ENCODE measurements at places on chromosomes 12 and 14.
A peak's percentile ranks its signal among the peaks of the same experiment; 100 is the strongest.

DNA sequence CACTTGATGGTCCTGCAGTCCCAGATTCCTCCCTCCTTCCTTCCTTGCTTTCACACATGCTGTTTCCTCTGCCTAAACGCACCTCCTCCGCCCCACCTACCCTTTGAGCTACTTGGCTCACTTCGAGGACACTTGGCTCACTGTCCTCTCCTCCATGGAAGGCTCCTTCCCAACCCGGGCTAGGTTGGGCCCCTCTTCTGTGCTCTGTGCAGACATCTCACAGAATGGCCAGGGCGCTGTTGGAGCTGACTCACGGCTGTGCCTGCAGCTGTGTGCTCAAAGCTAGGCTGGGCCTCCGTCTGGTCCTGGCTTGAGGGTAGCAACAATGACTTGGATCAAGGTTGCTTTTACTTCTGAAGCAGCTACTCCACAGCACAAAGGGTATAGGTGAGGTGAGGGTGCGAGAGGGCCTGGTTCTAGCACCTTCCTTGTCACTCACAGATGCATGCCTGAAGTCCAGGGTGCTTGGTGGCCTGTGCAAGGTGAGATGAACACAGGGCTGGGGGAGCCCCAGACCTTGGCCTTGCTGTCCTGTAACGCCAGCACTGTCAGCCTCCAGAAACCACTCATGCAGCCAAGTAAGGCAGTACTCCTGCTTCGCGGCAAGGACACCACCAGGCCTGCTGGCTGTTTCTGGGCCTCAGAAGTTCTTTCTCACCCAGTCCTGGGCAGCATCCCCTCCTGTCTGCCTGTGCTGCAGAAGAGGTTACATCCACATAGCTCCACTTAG lies 61.8 kb downstream of the GALNT16 start:
- DNase-seq, result no peak

DNA sequence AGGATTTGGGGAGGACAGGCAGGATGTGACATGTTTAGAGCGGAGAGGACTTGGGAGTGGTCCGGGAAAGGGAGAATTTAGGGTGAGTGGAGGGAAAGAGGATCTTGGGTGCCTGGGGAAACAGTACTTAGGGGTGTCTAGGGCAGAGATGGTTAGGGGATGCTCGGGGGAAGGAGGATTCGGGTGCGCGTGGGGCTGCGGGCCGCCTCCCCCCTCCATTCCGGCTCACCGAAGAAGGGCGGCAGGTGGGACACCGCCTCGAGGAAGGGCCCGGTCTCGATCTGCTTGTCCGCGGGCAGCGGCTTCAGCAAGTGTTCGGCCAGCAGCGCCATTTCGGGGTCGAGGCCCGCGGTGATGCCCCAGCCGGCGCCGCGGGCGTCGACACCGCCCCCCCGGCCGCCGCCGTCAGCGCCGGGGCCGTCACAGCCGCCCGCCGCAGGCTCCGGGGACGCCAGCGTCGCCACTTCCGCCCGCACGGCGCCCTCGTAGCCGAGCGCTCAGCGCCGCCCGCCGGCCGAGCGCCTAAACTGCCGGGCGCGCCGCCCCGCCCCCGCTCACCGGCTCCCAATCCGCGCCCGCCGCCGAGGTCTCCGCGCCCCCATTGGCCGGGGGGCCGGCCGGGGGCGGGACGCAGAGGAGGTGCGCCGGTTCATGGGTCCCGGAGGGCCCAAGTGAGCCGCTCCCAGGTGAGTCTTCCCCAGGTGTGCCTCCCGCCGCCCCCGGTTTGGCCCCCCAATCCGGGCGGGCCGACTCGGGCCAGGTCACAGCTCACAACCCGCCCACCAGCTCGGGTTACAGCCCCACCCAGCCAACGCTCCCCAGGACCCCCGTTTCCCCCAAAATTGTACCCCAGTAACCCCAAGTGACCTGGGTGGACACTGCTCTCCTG lies at the start of gene GLTP:
GLTP (minus strand) TSS at position 499 of the 889 bp plus-strand sequence; CDS start at position 332, 167 bp downstream.
- DNase-seq, result peak; percentile 76

- DNase-seq, result no peak
These were observed 26.2 kb upstream of the PDE3A start for GRCh38 chr12:20342111-20342510.

DNA sequence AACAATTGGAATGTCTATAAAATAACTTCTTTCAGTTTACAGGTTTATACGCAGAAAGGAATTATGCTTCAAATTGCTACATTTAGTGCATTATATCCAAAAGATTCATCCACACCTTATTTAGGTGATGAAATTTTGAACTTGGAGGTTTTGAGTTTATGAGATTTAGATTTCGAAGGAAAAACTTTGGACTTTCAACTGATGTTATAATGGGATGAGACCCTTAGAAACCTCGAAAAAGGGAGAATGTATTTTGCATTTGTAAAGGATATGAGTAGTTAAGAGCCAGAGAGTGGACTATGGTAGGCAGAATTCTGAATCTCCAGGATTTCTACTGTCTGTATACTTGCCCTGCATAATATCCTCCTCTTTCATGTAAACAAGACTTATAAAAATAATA lies 851.6 kb upstream of the MGAT4C start:
- DNase-seq, result no peak

GRCh38 chr12:62044450-62045135 lies 215.6 kb upstream of the USP15 start:
- no peak for DNase-seq

GRCh38 chr14:79783041-79783440 lies 428.3 kb downstream of the DIO2 start:
- no peak for DNase-seq

DNA sequence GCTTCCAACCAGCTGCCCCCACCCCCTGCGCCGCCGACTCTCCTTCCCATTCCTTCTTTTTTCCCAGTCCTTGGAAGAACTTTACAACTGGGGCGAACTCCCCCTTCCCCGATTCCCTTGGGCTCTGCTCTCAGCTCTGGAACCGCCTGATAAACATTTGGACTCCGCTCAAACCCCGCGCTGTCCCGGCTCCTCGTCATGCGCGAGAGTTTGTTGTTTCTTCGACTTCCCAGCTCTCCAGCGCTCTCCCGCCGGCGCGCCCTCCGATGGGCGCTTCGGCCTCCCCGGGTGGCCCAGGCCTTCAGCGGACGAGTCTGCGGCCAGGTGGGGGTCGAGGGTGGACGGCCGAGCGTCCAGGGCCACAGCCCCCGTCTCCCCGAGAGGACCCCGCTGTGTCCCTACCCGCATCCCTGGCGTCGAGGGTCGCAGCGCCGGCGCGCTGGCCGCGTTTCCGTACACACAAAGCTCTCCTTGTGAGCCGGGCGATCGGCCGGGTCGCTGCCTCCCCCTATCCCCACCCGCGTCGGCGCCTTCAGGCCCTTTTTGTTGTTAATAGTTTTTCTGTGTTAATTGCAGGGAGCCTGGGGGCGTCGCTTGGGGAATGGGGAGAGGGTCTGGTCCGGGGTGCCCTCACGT lies 847 bp downstream of the MMP14 start:
- DNase-seq, result peak; percentile 41

DNA sequence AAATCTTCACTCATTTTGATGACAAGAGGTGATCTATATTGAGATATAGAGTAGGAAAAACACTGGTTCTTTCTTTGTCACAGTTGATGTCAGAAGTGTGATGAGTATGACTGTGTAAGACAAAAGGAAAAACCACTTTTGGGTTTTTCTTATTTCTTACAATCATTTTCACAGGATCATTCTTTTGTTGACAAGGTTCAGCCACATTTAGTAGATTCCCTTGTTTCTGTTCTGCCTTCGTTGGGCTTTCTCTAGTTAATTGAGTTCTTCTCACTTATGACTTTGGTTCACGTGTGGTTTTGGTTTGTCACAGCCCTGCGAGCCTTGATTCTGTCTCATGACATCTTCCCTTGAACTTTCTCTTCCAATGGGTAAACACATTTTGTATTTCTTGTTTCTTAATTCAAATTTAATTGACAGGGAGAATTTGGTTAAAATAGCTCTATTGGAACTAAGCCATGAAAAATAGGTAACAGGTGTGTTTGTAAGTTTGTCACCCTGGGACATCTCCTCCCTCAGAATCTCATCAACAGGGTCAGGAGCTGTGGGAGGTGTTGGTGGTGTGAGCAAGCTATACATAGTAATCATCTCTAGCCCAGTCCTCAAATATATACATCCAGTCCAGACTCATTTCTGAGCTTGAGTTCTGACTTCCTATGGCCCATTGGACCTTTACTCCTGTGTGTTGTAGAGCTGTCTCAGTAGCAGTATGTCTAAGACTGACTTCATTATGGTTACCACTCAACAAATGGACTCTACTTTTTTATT lies 255.3 kb downstream of the BMP4 start:
- DNase-seq, result no peak

DNA sequence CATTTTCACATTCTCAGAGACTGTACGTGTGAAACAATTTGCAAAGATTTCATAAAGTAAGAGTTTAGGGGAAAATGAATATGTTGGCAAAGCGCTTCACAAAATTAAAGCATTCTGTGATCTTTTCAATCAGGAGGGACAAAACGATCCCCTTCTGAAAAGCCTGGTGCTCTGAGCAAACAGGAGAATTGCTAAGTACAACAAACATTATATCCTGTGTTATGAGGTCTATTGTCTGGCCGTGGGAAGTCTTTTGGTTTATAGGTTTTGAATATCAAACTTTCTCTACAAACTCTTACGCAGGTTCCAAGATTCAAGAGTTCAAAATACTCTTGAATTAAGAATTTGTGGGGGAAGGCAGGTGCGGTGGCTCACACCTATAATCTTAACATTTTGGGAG lies 7.2 kb upstream of the FOXN3 start:
- no peak for DNase-seq

GRCh38 chr14:73358187-73358586 lies 100.2 kb downstream of the NUMB start:
- no peak for DNase-seq

DNA sequence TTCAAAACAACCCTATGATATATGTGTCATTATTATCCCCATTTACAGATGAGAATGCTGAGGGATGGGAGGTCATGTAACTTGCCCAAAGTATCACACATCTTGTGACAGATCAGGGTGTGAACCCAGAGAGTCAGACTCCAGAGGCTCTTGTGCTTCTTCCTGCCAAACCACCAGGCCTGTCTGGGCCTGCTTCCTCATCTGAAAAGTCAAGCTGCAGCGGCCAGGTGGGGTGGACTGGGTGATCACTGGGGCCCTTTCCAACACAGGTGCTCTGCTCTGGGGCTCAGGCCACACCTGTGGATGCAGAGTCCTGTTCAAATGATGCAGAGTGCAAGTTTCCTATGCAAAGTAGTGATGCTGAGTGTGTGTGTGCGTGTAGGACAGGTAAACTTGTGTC lies 26.7 kb downstream of the TSPAN11 start:
- DNase-seq, result no peak
